ENCODE measurements at places on chromosomes 3 and 15. TPM values are rescaled to one million over a fixed set of nuclear protein-coding genes. Genes with fewer than 3 reads are reported as not detected.

The ASB14 gene
- under 0.01 TPM for total RNA-seq

The FANCD2OS gene
- total RNA-seq = not detected

The ITGA11 gene
- total RNA-seq = 0.79 TPM

The EEF1AKMT4 gene
- total RNA-seq = 10.4 TPM

The UNC45A gene
- total RNA-seq = 76.6 TPM

The ITPKA gene
- total RNA-seq = under 0.01 TPM

The C3orf80 gene
- not detected for total RNA-seq

The PAK2 gene
- 43.9 TPM for total RNA-seq

Measured in placental epithelial cell (primary cell).